Breast epithelium (tissue), 4 donors: ENCODE measurements at places on chromosomes 1 and 21. TPM values are rescaled to one million over a fixed set of nuclear protein-coding genes. Genes with fewer than 3 reads are reported as not detected.
A peak's percentile ranks its signal among the peaks of the same experiment; 100 is the strongest.

DNA sequence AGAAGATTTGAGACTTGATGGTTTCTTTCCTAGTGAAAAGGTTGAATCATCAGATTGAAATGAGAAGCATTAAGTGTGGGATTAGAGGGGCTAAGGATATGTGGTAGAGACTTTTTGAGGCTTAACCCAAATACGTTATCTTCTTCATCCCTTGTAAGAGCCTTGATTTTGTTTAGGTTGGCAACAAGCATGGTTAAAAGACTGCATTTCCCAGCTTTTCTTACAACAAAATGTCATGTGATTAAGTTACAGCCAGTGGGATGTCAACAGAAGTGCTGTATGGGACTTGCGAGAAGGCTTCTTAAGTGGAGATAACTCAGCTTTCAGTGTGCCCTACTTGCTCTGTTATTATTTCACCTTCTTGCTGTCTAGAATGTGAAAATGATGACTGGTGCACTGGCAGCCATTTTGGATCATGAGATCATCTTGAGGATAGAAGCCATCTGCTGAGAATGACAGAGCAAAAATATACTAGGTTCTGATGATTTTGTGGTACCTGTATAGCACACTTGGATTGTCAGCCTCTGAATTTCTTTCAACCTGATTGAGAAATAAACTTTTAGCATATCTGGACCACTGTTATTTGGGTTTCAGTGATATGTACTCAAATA lies 41.3 kb upstream of the GNG12 start:
- H3K27me3 ChIP-seq, result no peaks in the 10 kb centered on the region
- DNase-seq, result no peak
- H3K4me1 ChIP-seq, result no peaks in the 10 kb centered on the region
- no peak overlapping the region for H3K4me3 ChIP-seq
- no peak overlapping the region for H3K27ac ChIP-seq

- H3K27ac ChIP-seq, result no peak overlapping the region
- H3K4me3 ChIP-seq, result no peak overlapping the region
- DNase-seq, result no peak
- no peaks in the 10 kb centered on the region for H3K27me3 ChIP-seq
- no peaks in the 10 kb centered on the region for H3K36me3 ChIP-seq
- no peaks in the 10 kb centered on the region for H3K4me1 ChIP-seq
Measured at GRCh38 chr1:207352554-207352953, 31.1 kb downstream of the CD55 start.

DNA sequence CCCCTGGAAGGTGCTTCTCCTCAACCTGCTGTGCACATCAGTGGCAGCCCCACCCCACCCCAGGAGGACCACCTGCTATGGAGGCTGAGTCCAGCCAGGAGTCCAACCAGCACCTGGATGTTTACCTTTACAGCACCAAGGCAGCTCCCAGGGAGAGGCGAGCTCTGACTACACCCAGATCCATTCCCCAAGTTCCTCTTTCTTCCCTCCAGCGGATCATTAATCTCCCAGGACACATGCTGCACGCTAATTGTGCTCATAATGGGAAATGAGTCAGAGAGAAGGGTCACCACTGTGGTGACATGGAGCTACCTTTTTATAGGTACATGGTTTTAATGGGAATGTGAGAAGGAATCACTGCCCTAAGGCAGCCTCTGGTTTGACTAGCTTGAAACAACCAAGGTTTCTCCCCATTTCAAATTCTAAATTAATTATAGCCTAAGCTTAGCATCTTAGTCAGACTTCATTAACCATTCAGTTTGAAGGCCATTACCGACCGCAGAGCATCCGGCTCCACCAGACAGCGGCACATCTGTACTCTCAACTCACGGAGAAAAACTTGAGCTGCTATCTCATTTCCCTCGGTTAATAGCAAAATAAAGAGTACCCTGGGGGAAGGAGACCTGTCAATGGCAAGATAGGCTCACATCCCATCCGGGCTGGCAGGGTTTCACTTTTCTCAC lies 173.1 kb upstream of the GALNT2 start:
- no peaks in the 10 kb centered on the region for H3K27me3 ChIP-seq
- H3K36me3 ChIP-seq, result no peaks in the 10 kb centered on the region
- DNase-seq, result no peak
- H3K27ac ChIP-seq, result no peak overlapping the region

GRCh38 chr1:182185842-182186756 lies 124.6 kb upstream of the ZNF648 start:
- no peaks in the 10 kb centered on the region for H3K4me1 ChIP-seq
- H3K27ac ChIP-seq, result peak overlapping the region; percentile 67
- no peak for DNase-seq
- H3K27me3 ChIP-seq, result no peaks in the 10 kb centered on the region
- H3K36me3 ChIP-seq, result no peaks in the 10 kb centered on the region
- no peak overlapping the region for H3K4me3 ChIP-seq

GRCh38 chr1:63322944-63323864 lies 837 bp downstream of the FOXD3 start:
- H3K27ac ChIP-seq, result no peak overlapping the region
- no peaks in the 10 kb centered on the region for H3K4me1 ChIP-seq
- H3K27me3 ChIP-seq, result peaks cover 14% of the 10 kb centered on the region
- H3K4me3 ChIP-seq, result peak overlapping the region; percentile 80
- no peak for DNase-seq

DNA sequence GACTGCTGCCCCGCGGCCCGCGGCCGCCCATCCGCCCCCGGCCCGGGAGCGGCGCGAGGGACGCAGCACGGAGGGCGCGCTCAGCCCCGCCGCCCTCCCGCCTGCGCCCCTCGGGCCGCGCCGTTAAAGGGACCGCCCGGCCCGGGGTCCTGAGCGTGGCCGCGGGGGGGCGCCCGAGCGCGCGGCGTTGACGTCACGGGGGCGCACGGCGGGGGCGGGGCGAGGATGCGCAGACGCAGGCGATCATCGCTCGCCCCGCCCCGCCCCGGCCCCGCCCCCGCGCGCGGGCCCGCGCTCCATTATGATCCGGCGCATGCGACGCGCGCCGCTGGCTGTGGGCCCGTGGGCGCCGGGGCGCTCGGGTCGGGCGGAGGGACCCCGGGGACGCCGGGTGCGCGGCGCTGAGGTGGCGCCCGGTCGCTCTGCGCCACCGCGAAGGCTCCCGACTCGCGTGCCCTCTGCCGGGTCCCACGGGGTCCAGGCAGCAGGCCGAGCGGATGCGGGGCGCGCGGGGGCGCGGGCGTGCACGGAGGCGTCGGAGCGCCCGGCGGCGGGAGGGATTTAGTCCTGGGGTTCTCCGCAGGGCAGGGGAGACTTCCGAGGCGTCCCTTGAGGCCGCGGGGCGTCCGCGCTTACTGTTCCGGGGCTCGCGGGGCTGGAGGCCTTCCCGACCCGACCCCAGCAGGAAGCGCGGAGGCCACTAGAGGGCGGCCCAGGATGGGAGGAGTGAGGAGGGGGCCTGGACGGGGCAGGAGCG lies at the start of gene DVL1:
Gene DVL1, minus strand, starts transcription at position 163 of the 757 bp plus-strand sequence. CDS start 353 bp downstream, outside the sequence.
- DNase-seq, result no peak
- peak within 1 kb of the TSS; percentile 99 for H3K4me3 ChIP-seq
- peak within 1 kb of the TSS; percentile 89 for H3K27ac ChIP-seq
- H3K4me1 ChIP-seq, result peaks cover 32% of the 10 kb centered on the region

- no peaks in the 10 kb centered on the region for H3K36me3 ChIP-seq
- H3K4me3 ChIP-seq, result peak overlapping the region; percentile 31
- peak overlapping the region; percentile 86 for H3K27ac ChIP-seq
- H3K4me1 ChIP-seq, result peaks cover 2% of the 10 kb centered on the region
- no peak for DNase-seq
Measured at GRCh38 chr1:21278860-21279845, 11.1 kb downstream of the ECE1 start.

- no peaks in the 10 kb centered on the region for H3K4me1 ChIP-seq
- no peaks in the 10 kb centered on the region for H3K36me3 ChIP-seq
- DNase-seq, result no peak
- no peaks in the 10 kb centered on the region for H3K27me3 ChIP-seq
Measured at GRCh38 chr1:206678490-206678889, 6.2 kb upstream of the MAPKAPK2 start.

- no peaks in the 10 kb centered on the region for H3K36me3 ChIP-seq
- H3K4me1 ChIP-seq, result no peaks in the 10 kb centered on the region
- no peak for DNase-seq
- H3K27ac ChIP-seq, result no peak overlapping the region
Measured at GRCh38 chr1:193437785-193438184, 251.4 kb upstream of the B3GALT2 start.

GRCh38 chr1:1778663-1779319 lies 521 bp upstream of the NADK start:
- no peaks in the 10 kb centered on the region for H3K36me3 ChIP-seq
- H3K4me1 ChIP-seq, result peaks cover 47% of the 10 kb centered on the region
- peak overlapping the region; percentile 83 for H3K4me3 ChIP-seq
- H3K27me3 ChIP-seq, result no peaks in the 10 kb centered on the region

DNA sequence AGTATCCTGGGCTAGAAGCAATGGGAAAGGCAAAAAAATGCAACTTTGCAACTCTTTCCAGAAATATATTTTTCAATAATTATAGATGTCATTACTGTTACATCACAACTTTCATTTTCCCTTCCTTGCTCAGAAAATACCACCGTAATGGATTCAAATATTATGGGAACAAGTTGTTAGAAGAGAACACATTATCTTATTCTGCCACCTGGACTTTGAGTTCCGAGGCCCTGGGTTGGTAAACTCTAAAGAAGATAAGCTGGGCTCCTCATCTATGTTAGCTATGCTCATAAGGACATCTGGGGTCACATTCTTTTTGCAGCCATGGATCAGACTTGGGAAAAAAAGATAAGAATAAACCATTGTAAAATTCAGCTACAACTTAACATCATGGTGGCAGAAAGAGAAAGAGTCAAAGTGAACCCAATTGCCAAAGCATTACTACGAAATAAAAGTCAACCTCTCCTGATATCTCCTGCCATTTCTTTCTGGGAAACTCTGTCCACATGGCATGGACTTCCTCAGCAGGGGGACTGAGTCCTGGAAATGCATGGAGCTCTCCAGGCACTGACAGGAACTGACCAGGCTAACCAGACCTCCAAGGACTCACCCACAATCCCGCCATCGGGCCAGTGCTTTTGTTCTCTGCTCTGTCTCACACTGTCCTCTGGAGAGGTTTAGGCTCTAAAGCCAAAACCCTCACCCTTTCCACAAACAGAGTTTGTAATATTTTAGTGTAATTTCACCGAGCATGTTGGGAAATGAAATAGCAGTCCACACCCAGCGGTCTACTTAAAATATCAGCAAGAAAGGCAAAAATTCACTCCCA lies 499.1 kb upstream of the RUNX1 start:
- no peaks in the 10 kb centered on the region for H3K36me3 ChIP-seq
- no peaks in the 10 kb centered on the region for H3K4me1 ChIP-seq
- no peak overlapping the region for H3K27ac ChIP-seq
- no peaks in the 10 kb centered on the region for H3K27me3 ChIP-seq

DNA sequence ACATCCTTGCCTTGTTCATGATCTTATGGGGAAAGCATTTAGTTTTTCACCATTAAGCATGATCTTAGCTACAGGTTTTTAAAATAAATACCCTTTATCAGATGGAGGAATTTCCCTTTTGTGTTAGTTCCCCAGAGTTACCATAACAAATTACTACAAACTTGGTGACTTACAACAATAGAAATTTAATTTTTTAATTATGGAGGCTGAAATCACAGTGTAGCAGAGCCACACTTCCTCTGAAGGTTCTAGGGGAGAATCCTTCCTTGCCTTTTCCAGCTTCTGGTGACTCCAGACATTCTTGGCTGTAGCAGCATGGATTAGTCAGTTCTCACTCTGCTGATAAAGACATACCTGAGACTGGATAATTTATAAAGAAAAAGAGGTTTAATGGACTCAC lies 18.5 kb downstream of the MIGA1 start:
- no peak overlapping the region for H3K27ac ChIP-seq
- no peaks in the 10 kb centered on the region for H3K27me3 ChIP-seq
- H3K4me3 ChIP-seq, result no peak overlapping the region
- H3K4me1 ChIP-seq, result peaks cover 4% of the 10 kb centered on the region

DNA sequence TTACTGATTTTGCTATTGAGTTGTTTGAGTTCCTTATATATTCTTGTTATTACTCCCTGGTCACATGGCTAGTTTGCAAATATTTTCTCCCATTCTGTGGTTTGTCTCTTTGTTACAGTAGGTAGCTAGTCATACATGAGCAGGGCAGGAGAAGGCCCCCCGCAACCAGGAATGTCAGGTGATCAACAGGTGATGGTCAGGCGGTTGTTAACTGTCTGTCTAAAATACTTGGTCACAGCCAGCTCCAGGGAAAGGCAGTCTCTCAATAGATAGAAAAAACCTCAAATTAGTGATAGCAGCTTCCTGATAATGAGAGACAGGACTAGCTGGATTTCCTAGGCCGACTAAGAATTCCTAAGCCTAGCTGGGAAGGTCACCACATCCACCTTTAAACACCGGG lies 217.9 kb downstream of the RHOU start:
- no peaks in the 10 kb centered on the region for H3K36me3 ChIP-seq
- H3K4me1 ChIP-seq, result no peaks in the 10 kb centered on the region
- DNase-seq, result no peak
- no peaks in the 10 kb centered on the region for H3K27me3 ChIP-seq
- no peak overlapping the region for H3K27ac ChIP-seq

DNA sequence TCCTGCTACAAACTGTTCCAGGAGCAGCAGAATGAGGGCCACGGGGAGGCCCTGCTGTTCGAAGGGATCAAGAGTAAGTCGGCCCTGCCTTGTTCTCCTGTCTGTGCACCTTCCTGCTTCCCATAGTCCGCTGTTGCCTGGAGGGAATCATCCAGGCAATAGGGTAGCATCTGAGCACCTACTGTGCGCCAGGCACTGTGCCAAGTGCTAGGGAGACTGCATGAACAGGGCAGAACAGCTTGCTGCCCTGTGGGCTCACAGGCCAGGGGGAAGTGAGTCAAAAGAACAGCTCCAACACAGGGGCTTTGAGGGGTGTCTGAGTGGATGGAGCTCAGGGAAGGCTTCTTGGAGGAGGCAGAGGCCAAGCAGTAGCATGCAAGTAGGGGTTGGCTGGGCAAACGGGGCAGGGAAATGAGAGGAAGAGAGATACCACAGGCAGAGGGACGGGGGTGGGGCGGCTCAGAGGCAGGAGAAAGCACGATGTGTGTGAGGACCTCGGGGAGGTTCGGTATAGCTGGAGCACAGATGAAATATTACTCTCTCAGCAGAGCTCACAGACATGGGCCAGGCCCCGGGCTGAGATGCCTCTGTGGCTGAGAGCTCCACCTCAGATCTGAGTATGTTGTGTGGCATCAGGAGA lies 15.5 kb upstream of the PADI6 start:
- H3K4me3 ChIP-seq, result no peak overlapping the region
- H3K27ac ChIP-seq, result no peak overlapping the region
- H3K36me3 ChIP-seq, result no peaks in the 10 kb centered on the region
- H3K4me1 ChIP-seq, result no peaks in the 10 kb centered on the region

- H3K36me3 ChIP-seq, result no peaks in the 10 kb centered on the region
- H3K27ac ChIP-seq, result no peak overlapping the region
- H3K4me1 ChIP-seq, result no peaks in the 10 kb centered on the region
- H3K27me3 ChIP-seq, result no peaks in the 10 kb centered on the region
- no peak overlapping the region for H3K4me3 ChIP-seq
Measured at GRCh38 chr1:25134801-25135461, 97.4 kb downstream of the SYF2 start.

The C1orf87 gene
- total RNA-seq, result not detected

The SIK1 gene
- total RNA-seq, result 16.2 TPM

The CLCA4 gene
- 2.6 TPM for total RNA-seq

The GFI1 gene
- 0.98 TPM for total RNA-seq

The TAS1R2 gene
- total RNA-seq, result not detected

The TMEM269 gene
- under 0.01 TPM for total RNA-seq

The PLA2G2F gene
- not detected for total RNA-seq

The WNT3A gene
- not detected for total RNA-seq

The NMNAT2 gene
- total RNA-seq, result 2.4 TPM
